ENCODE measurements at places on chromosomes 5 and 9.

GRCh38 chr9:38171926-38172325, 102.9 kb upstream of the SHB start:
- no peak for DNase-seq

DNA sequence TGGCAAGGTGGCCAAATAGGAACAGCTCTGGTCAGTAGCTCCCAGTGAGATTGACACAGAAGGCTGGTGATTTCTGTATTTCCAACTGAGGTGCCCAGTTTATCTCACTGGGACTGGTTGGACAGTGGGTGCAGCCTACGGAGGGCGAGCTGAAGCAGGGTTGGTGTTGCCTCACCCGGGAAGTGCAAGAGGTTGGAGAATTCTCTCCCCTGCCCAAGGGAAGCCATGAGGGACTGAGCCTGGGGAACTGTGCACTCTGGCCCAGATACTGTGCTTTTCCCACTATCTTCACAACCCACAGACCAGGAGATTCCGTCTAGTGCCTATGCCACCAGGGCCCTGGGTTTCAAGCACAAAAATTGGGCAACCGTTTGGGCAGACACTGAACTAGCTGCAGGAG, 61.0 kb downstream of the TNFSF8 start:
- no peak for DNase-seq

DNA sequence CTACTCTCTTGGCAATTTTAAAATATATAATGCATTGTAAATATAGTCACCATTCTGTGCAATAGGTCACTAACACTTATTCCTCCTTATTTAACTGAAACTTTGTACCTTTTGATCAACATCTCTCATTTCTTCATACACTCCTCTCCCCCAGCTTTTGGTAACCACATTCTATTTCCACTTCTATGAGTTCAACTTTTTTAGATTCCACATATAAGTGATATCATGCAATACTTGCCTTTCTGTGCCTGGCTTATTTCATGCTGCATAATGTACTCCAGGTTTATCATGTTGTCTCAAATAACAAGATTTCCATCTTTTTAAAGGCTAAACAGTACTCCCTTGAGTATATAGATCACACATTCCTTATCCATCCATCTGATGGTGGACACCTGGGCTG, 188.8 kb downstream of the NXNL2 start:
- no peak for DNase-seq

GRCh38 chr5:87081511-87082372, 185.9 kb upstream of the RASA1 start:
- DNase-seq, result no peak

DNA sequence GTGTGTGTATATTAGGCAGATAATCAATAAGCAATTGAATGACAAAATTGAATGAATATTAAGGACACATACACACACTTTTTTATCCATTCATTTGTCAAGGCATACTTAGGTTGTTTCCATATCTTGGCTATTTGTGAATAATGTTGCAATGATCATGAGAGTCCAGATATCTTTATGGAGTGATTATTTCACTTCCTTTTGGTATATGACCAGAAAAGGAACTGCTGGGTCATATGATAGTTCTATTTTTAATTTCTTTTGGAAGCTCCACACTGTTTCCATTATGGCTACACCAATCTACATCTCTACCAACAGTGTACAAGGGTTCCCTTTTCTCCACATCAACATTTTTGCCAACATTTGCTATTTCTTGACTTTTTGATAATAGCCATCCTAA, 137.7 kb upstream of the PAPPA start:
- DNase-seq, result no peak

GRCh38 chr5:136491806-136492205, 126.5 kb upstream of the TRPC7 start:
- DNase-seq, result no peak

Measured in NCI-H748 treated with DMSO at 0.1 percent for 48 hours (cell line).